ENCODE measurements at places on chromosomes 4 and X.

- DNase-seq, result peak; percentile 14
These were observed 55.9 kb downstream of the FGFBP1 start for GRCh38 chr4:15882675-15883086.

GRCh38 chr4:130808492-130808891 is 1712.5 kb downstream of the C4orf33 start:
- no peak for DNase-seq

DNA sequence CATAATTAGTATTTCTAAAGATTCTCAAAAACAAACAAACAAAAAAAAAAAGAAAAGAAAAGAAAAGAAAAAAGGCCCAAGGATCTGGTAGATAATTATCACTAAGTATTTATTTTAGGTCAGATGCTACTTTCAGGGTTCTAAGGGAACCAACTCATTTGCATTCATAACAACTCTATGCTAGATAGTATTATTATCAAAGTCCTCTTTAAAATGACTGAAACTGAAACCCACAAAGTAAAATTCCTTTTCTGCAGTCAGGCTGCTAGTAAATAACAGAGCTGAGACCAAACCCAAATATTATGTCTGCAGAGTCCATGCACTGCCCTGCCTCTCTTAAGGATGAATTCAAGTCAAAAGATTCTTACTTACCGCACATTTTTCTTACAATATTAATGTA is 38.3 kb upstream of the MAPK10 start:
- no peak for DNase-seq

GRCh38 chrX:106802063-106802387 is 448 bp upstream of the TBC1D8B start:
- DNase-seq, result no peak

GRCh38 chrX:22163326-22163725 is 109.4 kb upstream of the CBLL2 start:
- DNase-seq, result no peak

DNA sequence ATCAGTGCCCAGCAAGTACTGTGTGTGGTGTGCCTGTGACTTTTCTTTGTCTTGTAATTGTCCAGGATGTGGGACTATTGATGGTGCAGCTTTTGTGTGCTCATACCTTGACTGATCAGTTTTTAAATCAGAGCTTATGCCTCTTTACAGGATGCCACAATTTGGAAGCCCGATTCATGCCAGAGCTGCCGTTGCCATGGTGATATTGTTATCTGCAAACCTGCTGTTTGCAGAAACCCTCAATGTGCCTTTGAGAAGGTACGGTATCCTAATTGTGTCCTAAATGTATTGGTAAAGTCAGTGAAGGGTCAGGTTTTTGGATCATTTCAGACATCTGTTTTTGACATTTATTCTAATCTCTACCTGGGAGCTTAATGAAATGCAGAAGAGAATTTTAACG is 180.2 kb downstream of the FRAS1 start:
- DNase-seq, result no peak

GRCh38 chr4:59612235-59612634 is 1587.9 kb upstream of the ADGRL3 start:
- DNase-seq, result no peak

DNA sequence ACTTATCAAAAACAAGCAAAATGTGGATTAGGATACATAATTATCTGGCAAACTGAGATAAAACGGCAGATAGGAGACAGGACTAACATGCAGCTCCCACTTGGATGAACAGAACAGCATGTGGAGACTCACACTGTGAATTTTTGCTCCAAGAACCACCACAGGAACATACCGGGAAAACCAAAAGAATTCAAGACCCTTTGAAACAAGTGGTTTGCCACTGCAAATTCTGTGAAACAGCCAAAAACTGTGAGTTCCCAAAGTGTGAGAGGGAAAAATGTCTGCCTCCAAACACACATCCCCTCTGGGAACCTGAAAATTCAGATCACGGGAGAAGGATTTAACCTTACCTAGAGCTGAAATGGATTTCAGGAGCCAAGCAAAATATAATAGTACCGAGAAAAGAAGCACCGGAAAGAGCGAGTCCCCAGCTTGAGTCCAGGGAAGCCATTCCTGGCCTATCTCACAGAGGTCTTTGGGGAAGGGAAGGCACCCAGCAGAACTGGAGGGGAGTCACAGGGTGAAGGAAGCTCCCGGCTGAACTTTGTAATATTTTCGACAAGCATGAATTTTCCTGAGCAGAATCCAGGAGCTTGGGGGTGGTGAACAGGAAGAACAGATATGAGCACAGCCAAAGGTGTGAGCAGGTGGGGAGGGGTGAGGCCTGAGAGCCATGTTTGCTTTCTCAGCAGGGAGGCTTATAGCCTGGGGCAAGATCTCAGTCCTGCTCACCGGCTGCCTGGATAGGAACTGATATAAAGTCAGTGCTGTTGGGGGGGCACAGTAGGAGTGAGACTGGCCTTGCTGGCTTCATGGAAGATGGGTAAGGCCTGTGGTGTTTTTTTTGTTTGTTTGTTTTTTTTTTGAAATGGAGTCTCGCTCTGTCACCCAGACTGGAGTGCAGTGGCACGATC is 23.9 kb downstream of the MANBA start:
- DNase-seq, result no peak

- DNase-seq, result no peak
These were observed 120.2 kb upstream of the GK2 start for GRCh38 chr4:79528241-79528706.

DNA sequence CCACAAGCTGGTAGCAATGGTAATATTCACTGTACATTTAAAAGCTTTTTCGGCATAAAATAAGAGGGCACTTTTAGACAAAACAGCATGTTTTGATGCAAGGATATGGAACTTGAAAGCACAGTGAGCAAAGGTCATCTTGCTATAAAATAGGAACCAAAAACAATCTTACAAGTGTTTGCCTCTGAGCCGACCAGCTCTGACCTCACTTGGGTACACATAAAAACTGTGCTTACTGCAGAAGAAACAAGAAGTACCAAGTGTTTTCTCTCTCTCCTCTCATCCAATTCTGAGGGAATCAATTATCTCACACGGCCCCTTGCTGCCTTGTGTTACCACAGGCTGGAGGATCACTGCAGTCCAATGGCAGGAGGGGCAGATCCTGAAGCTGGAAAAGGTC is 4.8 kb upstream of the IQSEC2 start:
- DNase-seq, result no peak

GRCh38 chrX:153905481-153906095 is 1.1 kb downstream of the AVPR2 start:
- DNase-seq, result no peak

- no peak for DNase-seq
These were observed 31.0 kb upstream of the STX18 start for GRCh38 chr4:4572821-4573220.

DNA sequence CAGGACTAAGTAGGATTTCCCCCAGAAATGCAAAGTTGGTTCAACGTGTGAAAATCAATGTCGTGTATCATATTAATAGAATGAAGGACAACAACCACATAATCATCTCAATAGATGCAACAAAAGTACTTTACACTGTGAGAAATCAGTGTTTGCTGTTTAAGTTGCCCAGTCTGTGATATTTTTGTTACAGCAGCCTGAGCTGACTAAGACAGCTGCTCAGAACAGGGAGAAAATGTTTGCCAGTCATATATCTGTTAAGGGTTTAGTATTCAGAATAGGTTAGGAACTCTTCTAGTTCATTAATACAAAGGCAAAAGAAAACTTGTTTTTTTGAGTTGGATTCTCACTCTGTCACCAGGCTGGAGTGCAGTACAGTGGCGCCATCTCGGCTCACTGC is 12.5 kb downstream of the MAEA start:
- DNase-seq, result no peak
